SJCRH30 (cell line): ENCODE measurements at places on chromosomes 16 and 17.

DNA sequence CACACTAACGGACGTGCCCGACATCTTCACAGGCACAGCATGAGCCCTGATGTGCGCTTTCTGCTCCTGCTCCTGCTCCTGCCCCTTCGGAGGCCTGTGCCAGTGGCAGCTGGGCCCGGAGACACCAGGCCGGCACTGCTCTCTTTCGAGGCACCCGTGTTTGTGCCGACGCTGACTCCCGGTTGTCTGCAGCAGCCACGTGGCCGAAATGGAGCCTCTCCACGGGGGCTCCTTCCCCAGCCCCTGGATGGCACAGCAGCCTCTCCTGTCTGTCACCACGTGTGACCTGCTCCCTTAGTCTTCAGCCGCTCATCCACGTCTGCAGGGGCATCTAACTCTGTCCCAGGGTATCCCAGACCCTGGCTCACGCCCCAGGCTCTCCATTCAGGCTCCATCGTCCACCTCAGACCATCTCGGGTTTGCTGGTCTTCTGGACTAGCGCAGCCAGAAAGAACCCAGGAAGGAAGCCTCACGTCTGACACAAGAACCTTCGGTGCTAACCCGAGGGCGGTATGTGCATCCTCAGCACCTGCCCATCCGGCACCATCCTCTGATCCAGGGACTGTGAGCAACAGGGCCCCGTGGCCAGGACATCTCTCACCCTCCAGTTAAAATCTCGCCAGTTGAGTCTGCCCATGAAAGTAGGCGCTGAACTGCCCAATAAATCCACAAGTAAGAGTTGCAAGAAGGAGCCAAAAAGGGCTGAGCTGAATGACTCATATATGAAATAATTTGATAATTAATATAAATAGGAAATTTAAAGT, 4.2 kb upstream of the RPH3AL start:
- no peak for DNase-seq

DNA sequence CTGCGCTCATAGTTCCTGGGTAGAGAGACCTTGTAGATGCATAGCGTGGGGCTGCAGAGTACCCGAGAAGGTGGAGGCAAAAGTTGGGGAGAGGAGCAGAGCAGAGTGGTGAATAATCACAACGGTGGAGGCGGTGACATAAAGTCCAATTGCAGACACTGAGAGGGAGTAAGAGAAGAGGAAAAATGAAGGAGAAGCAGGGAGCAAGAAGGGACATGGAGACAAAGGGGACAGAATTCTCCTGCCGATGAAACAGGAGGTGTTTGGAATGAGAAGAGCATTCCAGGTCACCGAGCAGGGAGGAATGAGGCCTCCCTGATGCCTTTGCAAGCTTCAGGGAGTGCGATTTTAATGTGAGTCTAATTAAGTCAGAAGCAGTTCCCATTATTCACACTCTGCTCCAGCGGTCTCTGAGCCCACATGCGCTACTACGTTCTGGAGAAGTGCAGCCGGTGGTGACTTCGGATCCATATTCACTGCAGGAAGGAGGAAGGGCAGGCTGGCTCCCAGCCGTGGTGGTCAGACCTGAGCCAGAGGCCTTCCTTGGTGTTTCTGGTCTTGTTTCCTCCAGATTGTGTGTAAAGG, 108.0 kb upstream of the DNAH9 start:
- no peak for DNase-seq

DNA sequence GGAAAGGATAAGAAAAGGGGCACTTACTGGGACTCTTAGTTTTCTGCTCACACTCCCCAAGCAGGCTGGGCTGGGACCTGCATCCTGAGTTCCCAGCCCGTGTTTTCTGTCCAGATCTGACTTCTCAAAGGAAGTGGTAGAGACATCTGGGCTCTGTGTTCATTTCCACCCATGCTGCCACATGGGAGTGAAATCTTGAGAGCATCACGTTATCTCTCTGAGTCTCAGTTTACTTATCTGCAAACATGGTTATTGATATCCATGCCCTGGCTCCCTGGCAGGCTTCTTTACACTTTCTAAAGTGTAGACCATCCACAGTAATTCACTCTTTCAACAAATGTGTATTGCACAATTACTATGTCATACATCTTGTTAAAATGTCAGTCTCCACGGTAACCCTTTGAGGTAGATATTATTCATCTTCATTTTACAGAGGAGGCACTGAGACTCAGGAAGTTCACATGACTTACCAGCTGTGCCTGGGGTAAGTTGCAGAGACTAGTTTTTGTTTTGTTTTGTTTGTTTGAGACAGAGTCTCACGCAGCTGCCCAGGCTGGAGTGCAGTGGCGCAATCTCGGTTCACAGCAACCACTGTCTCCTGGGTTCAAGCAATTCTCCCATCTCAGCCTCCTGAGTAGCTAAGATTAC, 3.4 kb downstream of the ZNF688 start:
- no peak for DNase-seq

GRCh38 chr16:75256059-75256571, 4.7 kb upstream of the BCAR1 start:
- DNase-seq: no peak

- no peak for DNase-seq
These were observed 77.3 kb downstream of the MPRIP start for GRCh38 chr17:17119533-17119932.

GRCh38 chr17:59026176-59026939, 80.3 kb downstream of the TRIM37 start:
- DNase-seq: no peak

GRCh38 chr16:54437401-54437800, 150.8 kb upstream of the IRX3 start:
- DNase-seq: peak; percentile 89

DNA sequence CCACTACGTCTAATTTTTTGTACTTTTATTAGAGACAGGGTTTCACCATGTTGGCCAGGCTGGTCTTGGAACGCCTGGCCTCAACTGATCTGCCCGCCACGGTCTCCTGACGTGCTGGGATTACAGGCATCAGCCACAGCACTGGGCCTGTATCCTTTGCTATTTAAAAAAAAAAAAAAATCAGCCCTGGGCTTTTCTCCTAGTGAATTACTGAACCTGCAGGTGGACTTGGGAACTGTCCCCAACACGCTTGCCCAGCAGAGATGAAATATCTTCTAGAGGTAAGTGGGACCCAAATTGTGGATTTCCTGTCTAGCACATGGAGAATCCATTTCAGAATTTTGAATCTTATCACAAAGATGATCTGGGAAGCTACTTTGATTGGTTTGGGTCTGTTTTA, 14.8 kb downstream of the CNOT1 start:
- no peak for DNase-seq

- DNase-seq: no peak
These were observed 17.0 kb upstream of the TMC5 start for GRCh38 chr16:19400711-19401110.

DNA sequence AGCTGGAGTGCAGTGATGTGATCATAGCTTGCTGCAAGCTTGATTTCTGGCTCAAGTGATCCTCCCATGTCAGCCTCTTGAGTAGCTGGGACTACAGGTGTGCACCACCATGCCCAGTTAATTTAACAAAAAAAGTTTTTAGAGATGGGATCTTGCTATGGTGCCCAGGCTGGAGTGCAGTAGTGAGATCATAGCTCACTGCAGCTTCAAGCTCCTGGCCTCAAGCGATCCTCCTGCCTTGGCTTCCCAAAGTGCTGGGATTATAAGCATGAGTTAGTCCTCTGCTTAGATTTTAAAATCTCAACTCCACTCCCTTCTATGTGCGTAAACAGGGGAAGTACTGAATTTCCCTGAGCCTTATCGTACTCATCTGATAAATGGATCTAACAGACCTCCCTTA, 6.3 kb downstream of the RABEP2 start:
- DNase-seq: no peak

GRCh38 chr17:64152428-64153125, 22.6 kb upstream of the ERN1 start:
- DNase-seq: no peak

DNA sequence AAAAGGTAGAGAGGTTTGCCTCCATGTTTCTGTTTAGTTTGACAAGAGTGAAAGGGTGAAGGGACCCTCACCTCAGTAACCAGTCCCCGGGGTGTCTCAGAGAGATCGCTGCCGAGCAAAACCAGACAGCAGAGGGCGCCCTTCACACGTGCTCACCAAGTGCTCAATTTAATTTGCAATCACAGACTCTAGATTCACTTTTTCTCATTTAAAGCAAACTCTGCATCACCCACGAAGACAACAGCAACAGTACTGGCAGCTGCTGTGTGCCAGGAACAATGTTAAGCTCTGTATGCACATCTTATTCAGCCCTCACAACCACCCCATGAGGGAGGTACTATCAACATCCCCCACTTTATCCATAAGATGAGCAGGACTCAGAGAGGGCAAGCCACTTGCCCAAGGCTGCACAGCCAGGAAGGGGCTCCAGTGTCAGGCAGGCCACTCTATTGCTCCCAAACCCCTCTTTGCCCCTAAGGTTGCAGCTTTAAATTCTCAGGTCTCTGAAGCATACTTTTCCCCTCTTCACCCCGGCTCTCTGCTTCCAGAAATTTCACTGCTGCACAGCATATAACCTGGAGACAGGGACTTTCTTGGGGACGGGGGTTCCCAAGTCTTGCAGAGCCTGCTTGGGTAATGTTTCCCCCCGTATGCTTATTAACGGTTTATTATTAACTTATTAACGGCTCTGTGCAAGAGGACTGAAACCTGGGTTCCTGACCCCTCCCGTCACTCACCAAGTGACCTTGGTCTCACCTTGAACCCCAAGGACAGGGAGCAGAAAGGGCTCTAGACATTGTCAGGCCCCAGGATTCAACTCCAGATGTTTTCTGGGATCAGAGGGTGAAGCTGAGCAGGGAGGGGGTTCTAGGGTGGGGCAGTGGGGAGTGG, 70.9 kb downstream of the CNGB1 start:
- DNase-seq: peak; percentile 86

DNA sequence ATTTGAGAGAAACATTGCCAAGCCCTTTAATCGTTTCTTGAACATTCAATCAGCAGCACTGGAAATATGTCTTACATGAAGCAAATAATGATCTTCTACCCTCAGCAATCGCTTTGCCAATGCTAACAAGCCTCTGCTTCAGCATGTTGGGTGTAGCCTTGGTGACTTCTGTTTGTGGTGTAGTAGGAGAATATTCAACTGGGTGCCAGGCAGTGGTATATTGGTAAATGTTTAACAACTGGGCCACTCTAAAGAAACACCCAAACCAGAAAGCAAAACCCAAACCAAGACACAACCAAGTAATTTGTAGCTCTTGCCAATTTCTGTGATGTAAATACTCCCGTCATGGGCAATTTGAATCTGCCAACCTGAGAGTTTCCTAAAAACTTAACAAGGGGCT, 9.7 kb downstream of the CDH13 start:
- no peak for DNase-seq

DNA sequence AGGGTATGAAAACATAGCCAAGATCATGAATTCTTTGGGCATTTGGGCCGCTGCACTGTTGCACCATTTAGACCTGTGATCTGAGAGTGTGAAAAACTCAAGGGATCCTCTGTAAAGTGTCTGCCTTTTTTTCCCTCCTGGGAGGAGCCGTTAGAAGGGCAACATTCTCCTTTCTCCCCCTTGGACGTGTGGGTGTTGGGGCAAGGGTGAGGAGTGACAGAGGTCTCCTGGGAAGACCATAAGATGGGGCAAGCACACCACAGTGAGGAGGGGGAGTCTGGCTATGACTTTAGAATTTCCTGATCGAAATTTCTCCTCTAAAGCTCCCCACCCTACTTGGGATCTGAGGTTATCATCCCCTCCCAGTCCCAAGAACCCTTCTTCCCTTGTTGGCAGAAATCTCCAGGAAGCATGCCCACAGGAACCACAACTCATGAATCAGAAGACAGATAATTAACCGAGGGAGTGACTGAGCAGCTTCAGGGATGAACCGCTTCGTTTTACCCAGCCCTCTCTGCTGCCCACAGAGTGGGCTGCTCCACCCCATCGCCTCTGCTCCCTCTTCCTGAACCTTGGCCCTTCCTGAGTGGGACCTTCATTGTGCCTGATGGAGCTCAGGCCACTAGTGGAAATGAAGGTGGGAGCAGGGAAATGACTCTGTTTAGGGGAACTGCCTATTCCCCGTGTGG, 4.2 kb downstream of the ITGB3 start:
- no peak for DNase-seq

DNA sequence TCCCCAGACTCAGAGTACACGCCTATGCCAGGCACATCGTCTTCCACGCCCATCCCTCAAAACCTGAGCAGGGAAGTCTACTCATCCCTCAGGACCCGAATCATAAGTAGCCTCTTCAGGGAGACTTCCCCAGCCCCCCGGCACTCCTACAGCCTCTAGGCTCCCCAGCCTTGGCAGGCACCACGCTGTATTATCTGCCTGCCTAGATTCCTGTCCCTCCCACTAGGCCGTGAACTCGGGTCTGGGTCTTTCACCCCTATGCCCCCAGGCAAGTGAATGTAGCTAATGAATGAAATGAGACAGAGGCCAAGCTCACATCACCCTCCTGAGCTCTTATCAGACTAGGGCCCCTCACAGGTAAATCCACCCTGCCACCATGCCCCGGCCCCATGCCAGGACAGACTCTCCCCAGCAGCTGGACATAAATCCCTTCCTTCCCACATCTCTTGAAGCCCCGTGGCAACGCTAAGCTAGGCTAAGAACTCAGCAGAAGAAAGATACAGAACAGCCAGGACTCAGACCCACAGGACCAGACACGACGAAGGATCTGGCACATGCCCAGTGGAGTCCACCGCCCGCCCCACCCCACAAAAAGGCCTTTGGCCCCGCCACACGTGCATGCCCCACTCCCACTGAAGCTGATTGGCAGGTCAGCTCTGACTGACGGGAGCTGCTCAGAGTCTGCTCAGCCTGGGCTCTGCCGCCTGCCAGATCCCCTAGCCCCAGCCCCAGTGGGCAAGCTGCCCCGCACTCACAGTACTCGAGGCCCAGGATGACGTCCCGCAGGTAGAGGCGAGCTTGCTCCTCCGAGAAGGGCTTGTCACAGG, 13.0 kb downstream of the CAMKK1 start:
- peak; percentile 62 for DNase-seq

DNA sequence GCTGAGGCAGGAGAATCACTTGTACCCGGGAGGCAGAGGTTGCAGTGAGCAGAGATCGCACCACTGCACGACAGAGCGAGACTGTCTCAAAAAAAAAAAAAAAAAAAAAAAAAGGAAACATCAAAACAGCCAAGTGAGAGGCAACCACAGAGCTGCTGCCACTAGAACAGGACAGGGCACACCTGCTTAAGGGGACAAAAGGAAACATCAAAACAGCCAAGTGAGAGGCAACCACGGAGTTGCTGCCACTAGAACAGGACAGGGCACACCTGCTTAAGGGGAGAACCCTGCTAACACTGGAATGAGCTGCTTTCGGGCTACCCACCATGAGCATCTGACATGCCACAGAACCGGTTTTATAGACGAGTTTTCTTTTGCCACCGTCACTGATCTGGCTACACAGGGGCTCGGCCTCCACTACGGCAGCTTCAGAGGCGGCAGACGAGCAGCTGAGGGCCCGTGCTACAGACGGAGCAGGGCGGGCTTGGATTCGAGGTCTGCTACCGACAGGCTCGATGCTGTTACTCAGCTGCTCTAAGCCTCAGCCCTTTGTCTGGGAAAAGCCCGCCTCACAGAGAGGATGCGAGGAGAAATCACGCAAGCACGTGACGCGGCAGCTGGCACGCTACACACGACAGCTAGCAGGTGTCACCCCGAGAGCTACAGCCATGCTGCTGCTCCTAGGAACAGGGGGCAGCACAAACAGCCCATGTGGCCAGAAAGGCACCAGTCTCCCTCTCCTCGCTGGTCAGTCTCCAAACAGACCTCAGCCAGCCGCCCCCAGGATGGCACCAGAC, 2.0 kb downstream of the P4HB start:
- no peak for DNase-seq

- no peak for DNase-seq
These were observed 759 bp downstream of the UBE2O start for GRCh38 chr17:76452127-76452659.

- DNase-seq: no peak
These were observed 136.8 kb upstream of the RBL2 start for GRCh38 chr16:53297477-53297876.

GRCh38 chr16:20084624-20085226, 11.0 kb upstream of the GPR139 start:
- DNase-seq: no peak
